ENCODE measurements at places on chromosomes 3 and 15.

DNA sequence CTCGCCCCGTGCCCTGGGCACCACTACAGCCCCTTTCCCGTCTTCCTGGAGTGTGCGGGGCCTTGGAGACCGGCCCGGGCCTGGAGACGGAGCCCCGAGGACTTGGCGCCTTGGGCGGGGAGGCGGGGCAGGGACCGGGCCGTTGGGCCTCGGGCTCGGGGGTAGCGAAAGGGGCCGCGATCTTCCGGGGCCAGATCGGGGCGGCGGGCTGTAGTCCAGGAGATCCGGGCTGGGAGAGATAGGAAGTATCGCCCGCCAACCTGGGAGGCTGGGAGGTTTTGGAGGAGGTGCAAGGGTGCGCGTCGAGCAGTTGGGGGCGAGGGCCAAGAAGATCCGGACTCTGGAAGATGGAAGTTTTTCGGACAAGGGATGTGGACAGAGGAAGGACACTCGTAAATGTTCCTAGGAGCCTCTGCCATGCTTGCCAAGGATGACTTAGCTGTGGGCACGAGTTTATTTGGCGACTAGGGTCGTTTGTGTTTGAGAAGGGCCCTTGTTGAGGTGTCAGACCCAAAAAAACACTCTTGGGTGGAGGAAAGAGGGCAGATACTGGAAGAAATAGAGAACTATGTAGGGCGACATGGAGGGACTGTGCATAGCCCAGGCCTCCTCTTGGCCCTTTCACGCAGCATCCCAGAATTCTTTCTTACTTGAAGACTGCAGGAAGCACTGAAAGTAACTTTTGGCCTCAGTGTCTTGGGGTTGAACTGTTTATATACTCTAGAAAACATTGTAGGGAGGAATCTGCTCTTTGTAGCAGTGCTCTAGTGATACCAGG is 712 bp downstream of the RTF1 start:
- DNase-seq: no peak

DNA sequence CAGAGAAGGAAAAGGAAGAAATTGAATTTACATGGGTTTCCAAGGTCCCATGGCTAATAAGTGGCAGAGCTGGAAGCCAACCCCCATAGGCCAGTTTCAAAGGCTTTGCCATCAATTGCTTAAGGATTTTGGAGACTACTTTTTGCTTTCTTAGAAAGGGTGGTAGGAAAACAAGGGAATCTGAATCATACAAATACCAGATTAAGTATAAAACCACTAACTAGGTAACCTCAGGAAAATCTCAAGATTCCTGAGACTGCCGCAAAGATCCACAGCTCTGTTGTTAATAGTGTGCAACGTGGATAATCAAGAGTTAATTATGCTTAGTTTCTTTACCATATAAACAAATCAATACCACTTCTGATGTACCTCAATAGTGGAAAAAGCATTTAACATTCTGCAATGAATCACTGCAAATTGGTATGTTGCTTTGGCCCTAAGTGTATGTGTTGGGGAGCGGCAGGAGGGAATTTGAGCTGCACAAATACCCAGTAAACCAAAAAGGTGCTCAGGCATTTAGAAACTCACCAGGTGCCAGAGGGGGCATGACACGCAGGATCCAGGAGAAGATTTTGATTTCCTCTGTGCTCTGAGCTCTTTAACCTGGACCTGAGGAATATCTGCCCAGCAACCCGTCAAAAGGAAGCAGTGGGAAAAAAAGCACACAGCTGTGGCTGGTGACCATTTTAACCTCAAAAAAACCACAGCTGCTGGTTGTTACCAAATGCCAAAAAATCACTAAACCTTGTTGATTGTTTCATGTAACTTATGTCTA is 22.0 kb downstream of the AADAC start:
- DNase-seq: no peak

DNA sequence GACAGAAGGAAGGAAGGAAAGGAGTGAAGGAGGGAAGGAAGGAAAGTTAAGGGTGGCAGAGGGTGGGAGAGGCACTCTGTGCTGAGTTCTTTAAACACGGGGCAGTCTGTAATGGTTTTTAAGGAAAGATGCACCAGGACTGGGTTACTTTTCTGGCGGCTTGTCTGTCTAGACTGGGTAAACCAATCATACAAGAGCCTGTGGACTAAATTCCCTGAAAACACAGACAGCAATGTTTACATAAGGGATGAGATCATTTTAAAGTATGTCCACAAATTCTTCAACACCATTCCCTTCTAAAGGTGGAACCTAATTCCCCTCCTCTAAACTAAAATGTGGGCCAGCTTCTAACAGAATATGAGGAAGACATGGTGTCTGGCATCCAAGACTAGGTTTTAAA is 235.5 kb upstream of the IGF1R start:
- DNase-seq: no peak

DNA sequence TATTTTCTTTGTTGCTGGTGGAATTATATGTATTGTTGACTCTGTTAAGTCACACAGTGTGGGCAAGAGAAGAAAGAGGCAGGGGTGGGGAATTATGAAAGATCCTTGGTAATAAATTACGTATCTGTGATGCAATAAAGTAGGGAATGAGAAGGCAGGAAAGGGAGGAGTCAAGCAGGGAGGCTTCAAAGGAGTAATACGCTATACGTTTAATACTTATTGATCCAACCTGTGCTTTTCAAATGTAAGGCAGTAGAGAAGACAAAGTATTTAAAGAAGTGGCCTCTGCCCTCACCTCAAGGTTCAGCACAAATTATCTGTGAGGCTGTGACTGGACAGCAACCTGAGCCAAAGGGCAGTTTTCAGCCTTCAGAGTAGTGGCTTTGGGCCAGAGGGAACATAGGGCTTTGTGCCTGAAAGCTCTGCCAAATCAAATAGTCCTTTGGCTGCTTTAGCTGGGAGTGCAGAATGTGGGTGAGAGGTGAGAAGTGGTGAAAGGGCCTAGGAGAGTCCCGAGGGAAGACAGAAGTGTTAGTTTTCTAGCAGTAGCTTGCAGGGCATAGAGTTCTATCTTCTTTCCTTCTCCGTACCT is 1.2 kb upstream of the PLIN1 start:
- no peak for DNase-seq

DNA sequence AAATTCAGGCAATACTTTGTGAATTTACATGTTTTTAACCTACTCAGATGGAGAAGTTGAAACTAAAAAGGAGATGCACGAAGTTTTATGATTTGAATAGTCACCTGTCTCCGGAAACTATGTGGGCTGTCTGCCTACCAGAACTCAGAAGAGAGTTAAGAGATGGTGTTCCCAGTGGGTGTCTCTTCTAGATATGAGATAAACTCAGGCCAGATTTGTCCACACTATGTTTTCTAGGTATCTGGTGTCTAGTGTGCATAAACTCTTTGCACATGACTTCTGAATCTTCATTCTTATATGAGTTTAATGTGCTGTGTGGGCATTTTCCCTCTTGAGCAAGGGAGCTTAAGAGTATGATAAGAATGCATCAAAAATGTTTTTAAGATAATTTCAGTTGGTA is 222.8 kb downstream of the FOXP1 start:
- DNase-seq: no peak

DNA sequence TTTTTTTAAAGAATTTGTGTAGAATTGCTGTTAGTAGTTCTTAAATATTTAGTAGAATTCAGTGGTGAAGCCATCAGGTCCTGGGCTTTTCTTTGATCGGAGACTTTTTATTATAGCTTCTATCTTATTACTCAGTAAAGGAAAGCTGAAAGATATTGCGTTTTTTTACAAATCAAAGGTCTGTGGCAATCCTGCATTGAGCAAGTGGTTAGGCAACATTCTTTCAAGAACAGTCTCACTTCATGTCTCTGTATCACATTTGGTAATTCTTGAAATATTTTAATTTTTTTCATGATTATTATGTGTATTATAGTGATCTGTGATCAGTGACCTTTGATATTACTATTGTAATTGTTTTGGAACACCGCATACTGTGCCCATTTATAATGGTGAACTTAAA is 140.8 kb downstream of the UNC13C start:
- no peak for DNase-seq

DNA sequence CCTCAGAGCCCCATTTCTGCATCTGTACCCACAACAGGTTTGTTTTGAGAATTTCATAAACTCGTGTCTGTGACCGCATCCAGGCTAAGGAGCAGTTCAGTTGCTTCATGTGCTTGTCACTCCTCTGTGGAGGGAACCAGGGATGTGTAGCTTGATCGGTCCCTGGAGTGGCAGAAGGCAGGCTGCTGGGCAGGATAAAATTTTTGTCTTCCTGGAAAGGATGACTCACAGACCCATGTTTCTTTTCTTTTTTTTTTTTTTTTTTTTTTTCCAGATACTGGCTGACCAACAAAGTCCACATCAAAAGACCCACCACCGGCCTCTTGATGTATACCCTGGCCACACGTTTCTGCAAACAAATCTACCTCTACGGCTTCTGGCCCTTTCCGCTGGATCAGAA is 70.1 kb downstream of the ST8SIA2 start:
- no peak for DNase-seq

DNA sequence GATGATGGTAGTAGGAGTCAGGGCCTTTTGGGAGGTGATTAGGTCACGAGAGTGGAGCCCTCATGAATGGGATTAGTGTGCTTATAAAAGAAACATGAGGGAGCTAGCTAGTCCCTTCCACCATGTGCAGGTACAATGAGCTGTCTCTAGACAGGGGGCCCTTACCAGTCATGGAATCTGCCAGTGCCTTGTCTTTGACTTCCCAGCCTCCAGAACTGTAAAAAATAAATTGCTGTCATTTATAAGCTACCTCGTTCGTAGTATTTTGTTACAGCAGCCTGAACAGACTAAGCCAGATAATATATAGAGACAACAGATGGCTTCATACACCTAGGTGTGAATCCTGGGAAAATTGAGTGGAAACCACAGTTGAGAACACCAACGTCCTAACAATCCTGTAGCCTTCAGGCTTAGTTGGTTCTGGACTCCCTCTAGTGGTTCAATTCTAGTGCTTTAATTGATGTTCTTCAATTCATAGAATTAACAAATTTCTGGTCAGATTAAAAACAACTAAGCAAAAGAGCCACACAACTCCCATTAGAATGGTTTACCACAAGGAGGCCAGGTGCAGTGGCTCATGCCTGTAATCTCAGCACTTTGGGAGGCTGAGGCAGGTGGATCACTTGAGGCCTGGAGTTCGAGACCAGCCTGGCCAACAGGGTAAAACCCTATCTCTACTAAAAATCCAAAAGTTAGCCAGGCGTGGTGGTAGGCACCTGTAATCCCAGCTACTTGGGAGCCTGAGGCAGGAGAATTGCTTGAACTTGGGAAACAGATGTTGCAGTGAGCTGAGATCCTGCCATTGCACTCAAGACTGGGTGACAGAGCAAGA is 21.3 kb upstream of the GATM start:
- no peak for DNase-seq

DNA sequence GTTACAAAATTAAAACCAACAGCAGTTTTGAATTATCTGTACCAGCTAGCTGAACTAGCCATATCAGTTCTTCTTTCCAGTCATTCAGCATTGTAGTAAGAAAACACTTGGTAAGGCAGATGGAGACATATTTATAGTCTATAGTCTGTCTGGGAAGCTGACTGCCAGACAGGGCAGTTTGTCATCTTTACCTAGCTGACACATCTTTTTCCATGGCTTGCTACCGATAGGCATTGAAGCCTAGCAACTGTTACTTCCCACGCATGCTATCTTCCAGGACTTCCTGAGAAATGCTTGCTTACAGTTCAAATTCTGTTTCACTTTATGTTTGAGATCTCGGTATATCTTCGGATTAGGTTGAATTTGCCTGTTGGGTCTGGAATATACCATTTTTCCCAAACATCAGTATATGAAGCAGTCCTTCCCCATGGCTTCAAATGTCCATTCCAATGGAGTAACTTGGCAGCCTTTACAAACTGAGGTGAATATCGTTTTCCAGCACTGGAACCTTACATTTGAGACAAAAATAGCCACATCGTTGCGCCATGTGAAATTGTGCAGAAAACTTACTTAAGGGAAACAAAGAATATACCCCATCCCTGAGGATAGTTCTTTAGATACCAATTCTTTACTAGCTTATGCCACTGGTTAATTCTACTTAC is 8.8 kb downstream of the GNL3 start:
- DNase-seq: no peak

GRCh38 chr3:42608581-42608980 is 8.1 kb downstream of the NKTR start:
- DNase-seq: no peak

GRCh38 chr3:191350396-191351090 is 20.2 kb upstream of the UTS2B start:
- DNase-seq: no peak

- DNase-seq: no peak
These were observed 611.4 kb upstream of the NAALADL2 start for GRCh38 chr3:174247687-174248152.

- DNase-seq: no peak
These were observed 90.8 kb downstream of the NEO1 start for GRCh38 chr15:73142802-73143762.

- no peak for DNase-seq
These were observed 14.0 kb upstream of the NEO1 start for GRCh38 chr15:73038220-73038619.

DNA sequence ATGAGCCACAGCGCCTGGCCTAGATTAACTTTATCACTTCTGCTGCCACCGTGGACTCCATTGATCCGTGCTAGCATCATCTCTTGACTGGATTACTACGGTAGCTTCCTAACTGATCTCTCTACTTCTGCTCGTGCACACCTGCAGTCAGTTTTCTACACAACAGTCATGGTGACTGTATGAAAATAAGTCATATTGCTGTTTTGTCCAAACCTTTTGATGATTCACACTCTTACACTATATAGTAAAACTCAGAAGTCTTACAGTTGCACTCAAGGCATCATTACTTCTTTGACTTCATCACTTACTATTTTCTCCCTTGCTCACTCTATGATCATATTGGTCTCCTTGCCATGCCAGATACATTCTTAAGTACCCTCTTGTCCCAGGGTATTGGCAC is 10.1 kb downstream of the PDCD6IP start:
- DNase-seq: no peak

DNA sequence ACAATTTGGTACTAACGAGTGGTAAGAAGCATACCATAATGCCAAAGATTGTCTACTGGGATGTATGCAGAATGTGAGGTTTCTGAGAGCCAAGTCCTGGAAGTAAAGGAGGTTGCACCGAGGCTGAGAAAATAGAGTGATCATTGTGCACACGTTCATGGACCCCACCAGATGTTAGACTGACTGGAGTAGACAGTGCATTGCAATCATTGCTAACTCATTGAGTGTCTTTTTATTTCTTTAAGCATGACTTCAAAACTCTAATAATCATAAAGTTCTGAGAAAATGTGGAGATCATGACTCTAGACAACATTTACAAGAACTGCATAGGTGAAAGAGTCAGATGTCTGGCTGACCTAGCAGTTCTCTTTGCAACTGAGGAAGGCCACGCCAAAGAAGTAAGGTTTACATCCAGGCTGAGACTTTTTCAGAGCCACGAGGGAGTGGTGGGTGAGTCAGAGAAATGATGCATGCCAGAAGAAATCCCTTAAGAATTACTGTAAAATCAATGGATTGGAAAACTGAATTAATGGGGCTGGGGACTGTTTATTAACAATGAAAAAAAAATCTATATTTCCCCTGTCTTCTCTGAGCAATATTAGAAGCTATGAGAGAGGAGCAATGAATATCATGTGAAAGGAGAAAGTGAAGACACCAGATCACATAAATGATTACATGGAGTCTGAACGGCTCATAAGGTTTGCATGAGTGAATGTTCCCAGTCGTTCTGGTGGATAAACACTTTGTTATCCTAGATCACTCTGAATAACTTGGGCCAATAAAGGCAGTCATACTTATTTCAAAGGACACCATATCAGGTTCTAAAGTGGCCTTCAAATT is 76.0 kb upstream of the SLC25A26 start:
- no peak for DNase-seq

GRCh38 chr3:64505419-64505818 is 182.4 kb downstream of the ADAMTS9 start:
- DNase-seq: no peak

GRCh38 chr3:102353805-102354204 is 81.0 kb upstream of the ZPLD1 start:
- DNase-seq: no peak
